ENCODE measurements at places on chromosomes 13 and 19.

- DNase-seq = no peak
Measured at GRCh38 chr13:59660582-59660981, 503.1 kb downstream of the DIAPH3 start.

DNA sequence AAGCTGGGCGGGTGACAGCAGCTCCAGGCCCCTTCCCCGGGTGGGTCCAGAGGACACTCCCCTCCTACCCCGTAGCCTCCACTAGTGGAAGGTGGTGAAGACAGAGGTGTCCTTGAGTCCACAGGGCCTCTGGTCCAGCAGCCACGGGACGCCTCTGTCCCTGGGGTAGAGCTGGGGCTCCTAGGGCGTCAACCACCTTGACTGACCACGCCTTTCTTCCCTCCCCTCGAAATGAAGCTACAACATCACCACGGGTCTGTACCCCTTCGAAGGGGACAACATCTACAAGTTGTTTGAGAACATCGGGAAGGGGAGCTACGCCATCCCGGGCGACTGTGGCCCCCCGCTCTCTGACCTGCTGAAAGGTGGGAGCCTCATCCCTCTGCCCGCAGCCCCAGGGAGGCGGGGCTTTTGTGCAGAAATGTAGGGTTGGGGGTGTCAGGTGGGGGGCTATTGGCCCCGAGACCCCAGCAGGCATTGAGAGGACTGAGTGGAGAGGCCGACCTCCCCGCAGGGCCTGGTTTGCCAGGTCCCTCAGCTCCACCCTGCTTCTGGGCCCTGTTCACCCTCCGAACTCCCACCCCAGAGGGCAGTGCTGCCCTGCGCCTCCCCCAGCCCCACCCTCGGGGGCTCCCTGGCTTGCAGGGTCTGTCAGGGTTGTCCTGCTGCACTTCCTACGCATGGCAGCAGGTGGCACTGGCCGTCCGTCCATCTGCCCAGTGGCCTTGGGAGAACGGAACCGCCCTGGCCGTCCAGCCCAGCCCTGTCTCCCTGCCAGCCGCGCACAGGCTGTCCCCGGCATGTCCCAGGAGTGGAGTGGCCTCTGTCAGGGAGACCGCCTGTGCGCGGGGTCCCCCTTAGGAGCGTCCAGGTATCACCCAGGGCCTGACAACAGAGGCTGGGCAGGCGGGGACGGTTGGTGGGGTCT lies 15.7 kb downstream of the STK11 start:
- no peak for DNase-seq

- no peak for DNase-seq
Measured at GRCh38 chr19:27660428-27660827, 1552.5 kb downstream of the UQCRFS1 start.

DNA sequence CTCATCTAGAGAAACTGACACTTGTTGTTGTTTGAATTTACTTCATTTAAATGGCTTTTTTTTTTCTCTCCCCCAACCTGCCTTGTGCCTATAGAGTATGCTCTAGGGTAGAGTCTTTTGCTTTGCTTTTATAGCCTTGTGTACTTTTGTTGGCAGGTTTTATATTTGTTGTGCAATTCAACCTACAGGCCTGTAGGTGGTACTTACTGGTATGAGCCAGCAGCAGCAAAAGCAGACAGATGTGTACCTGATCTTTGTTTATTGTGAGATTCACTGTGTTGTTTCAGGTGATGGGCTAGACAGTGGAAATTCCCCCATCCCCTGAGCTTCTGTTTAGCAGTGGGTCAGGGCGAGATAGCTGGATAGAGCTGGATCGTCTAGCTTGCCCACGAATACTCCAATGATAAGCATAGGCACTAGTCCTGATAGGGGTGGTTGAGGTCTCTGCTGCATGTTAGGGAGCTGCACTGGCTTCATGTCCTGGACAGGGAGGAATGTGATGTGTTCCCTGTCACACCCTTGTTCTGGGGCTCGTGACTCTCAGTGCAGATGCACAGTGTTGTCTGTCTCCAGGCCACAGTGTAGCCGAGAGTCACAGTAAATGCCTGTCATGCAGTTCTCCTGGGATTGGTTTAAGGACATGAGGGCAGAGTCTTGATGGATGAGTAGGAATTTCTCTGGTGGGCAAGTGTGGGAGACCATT lies 21.3 kb downstream of the DNAJC3 start:
- no peak for DNase-seq

DNA sequence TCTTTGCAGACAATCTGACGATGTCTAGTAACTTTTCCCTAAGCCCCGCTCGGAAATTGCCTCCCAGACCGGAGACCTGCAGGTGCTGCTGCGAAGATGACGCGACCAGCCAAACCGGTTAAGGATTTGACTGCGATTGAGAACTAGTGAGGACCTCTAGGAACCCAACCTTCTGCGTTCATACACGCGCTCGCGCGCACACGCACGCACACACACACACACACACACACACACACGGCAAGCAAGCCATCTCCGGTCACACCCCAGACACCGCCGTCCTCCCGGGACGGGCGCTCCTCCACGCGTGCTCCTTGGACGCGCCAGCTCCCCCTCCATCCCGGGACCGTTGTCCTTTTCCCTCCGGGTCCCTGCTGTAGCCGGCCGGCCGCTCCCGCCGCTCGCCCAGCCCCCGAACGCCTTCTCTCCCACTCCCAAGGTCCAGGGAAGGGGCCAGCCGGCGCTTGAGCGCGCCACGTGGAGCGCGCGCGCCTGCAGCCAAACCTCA lies 1.2 kb downstream of the TBC1D4 start:
- peak; percentile 88 for DNase-seq

GRCh38 chr13:37118016-37118415 lies 12.6 kb upstream of the CSNK1A1L start:
- DNase-seq = no peak

- DNase-seq = peak; percentile 70
Measured at GRCh38 chr19:4326837-4327251, 11.8 kb downstream of the STAP2 start.

GRCh38 chr19:6392221-6393073 lies 517 bp downstream of the GTF2F1 start:
- DNase-seq = no peak

DNA sequence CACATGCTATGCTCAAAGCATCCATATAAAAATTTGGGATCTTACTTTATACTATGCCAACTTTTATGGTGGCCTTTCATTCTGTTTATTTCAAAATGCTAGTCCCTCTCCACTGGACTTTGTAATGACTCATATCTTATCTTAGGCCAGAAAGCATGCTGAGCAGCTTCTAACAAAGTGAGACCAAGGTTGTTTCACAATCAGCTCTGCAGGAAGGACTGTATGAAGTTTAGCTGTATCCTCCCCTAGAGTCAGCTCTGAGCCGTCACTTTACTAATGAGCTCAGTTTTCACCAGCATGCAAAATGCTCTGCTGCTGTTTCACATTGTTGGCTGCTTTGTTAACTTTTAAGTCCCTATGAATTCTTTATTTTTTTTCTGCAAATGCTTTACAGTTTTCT lies 1608.8 kb downstream of the OLFM4 start:
- peak; percentile 63 for DNase-seq

DNA sequence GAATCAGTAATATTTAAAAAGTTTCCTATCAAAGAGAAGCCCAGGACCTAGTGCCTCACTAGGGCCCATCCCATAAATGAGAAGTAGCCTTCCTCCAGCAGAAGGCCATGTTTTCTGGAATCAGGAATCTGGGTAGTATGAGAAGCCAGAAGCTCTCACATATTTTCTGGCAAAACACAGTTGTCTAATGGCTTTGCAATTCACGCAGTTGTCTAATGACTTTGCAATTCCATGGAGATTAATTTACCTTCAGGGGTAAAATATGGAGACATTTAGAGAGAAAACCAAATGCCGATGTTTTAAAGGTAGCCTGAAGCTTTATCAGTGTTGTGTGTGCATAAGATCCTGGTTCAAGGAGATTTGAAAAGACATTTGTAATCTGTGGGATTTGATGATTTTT lies 29.8 kb upstream of the SIAH3 start:
- no peak for DNase-seq

- DNase-seq = no peak
Measured at GRCh38 chr13:49112782-49113525, 107.2 kb upstream of the MLNR start.

DNA sequence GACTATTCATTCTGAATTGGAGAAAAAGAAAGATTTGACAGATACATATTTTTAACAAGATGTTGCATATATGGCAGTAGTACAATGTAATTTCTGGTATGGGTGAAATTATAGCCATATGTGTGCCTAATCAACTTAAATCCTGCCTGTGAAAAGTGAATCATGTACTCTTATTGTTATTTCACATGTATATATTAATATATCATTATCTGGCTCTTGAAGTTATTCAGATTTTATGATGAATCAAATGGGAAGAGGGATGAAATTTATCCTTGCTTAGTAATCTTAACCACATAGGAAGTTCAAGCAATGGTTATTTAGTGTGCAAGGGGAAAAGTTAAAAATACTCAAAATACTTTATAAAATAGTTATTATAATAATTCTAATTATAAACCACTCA lies 80.5 kb downstream of the GPC6 start:
- no peak for DNase-seq

- no peak for DNase-seq
Measured at GRCh38 chr19:41352279-41352608, 1.5 kb downstream of the TGFB1 start.

DNA sequence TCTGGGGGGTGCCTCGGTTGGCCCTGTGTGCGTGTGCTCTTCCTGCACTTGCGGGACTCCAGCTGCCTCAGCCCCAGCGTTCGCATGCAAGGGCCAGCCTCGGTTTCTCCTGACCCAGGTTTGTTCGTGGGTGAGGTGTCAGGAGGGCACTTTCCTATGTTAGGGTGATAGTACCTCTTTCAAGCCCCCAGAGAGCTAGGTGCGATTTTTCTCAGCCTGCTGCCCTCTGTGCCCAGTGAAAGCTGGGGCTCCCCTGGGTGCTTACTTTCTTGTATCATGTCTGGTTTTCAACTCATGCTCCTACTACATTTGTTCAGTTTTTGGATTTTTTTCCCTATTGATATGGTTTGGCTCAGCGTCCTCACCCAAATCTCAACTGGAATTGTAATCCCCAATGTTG lies 289.2 kb downstream of the TEX29 start:
- peak; percentile 22 for DNase-seq

DNA sequence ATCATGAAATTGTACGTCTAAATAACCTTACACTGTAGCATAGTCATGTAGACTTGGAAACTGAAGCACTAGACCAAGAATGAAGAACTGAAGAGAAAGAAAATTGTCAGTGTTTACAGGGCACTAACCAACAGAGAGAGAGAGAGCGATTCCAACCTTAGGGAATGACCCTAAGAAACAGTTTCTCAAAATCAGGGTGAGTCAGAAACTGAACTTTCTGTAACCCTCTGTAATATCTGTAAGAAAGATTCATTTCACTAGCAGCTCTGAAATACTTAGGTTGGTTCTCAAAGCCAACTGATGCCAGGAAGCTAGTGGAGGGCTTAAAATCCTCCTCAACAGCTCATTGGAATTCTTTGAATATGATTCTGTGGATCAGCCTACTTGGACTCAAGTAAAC lies 936.9 kb downstream of the EFNB2 start:
- no peak for DNase-seq

GRCh38 chr13:43489233-43489632 lies 297.5 kb downstream of the ENOX1 start:
- no peak for DNase-seq

DNA sequence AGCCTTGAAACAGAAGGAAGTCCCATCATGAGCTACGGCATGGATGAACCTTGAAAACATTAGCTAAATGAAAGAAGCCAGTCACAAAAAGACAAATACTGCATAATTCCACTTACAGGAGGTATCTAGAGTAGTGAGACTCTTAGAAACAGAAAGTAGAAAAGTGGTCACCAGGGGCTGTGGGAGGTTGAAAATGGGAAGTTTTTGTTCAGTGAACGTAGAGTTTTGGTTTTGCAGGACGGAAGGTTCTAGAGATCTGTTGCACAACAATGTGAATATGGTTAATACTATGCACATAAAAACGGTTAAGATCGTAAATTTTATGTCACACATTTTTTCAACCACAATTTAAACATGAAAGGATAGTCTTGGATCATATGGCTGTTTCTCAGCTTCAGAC lies 11.9 kb upstream of the SLC10A2 start:
- DNase-seq = no peak

DNA sequence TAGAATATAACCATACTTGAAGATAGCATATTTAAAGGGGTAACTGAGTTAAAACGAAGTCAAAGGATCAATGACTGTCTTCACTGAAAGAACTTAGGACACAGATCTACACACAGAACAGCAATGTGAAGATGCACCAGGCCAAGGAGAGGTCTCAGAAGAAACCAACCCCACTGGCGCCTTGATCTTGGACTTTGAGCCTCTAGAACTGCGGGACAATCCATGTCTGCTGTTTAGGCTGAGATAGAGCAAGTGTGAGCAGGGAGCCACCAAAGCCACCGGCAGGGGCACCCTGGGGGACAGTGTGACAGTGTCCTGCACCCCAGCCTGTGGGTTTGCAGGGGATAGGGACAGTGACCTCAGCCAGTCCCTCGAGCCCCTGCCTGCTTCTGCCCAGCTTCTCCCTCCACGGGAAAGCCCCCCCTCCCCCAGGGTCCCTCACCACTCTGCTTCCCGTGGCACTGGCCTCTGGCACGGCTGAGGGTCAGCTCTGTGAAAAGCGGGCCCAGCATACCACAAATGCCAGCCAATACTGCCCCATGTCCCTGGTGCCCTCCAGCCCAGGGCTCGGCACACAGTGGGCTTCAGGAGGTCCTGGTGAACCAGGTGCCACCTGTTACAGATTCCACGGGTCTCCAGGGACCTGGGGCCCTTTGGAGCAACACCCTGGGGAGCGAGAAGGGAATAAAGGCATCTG lies 40.8 kb downstream of the KLF2 start:
- DNase-seq = no peak

- peak; percentile 67 for DNase-seq
Measured at GRCh38 chr13:43266936-43267615, 243.7 kb downstream of the DNAJC15 start.

DNA sequence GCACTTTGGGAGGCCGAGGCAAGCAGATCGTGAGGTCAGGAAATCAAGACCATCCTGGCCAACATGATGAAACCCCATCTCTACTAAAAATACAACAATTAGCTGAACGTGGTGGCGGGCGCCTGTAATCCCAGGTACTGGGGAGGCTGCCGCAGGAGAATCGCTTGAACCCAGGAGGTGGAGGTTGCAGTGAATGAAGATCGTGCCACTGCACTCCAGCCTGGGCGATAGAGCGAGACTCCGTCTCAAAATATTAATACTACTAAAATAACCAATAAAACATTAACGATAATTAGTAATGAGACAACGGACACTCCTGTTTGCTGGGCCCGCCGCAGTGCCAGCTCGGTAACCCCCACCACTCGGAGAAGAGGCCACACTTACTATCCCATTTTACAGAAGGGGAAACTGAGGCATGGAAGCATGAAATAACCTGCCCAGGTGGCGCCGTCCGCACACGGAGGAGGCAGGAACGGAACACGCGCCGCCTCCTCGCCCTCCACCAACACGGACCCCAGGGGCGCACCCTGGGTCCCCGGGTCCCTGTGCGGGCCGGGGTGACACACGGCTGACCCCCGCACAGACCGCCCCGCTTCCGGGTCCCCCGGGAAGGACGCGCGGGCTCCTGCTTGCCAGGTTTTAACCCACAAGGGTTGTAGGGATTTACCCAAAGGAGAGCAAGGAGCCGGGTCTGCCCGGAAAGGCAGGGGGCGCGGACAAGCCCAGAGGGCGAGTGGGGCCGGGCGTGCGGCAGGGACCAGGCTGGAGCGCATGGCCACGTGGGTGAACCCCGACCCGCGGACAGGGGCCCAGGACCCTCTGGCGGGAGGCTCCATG lies 1.6 kb downstream of the R3HDM4 start:
- peak; percentile 45 for DNase-seq
